Neural progenitor cell (in vitro differentiated cells): ENCODE measurements at places on chromosomes 2 and 18. TPM values are rescaled to one million over a fixed set of nuclear protein-coding genes. Genes with fewer than 3 reads are reported as not detected.

DNA sequence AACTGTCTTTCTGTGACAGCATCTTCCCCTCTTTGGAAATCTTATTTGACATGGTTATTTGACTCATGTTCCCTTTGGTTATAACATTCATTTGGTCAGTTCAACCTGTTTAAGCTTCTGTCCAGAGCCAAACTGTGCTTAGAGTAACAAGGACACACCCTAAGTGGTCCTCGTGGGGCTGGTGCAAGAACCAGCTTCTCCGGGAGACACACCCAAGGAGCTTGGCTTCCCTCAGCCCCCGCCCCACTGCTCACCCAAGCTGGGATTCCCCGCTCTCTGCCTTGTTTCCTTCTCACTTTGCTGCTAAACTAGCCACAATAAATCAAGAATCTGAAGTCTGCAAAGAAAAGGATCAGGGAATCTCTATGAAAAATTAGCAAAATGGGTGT, 1.4 kb downstream of the SCYGR3 start:
- DNase-seq, result no peak

DNA sequence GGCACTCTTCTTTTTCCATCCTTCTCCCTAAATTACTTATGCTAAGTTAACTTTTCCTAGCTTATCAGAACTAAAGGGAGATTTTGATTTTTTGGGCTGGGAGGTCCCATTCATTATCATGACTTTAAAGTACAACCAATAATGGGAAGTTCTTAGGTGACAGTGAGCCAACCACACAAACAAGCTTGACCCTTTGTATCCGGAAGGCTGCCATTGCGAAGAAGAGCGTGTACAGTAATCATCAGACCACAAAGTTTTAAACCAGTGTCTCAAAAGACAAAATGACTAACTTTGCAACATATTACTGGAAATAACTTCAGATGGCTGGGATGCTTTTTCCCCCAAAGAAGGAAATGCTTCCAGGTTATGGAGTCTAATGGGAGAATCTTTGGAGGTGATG, 298.1 kb downstream of the TGIF1 start:
- DNase-seq, result no peak

GRCh38 chr2:86566158-86566820, 3.0 kb upstream of the CHMP3 start:
- no peak for DNase-seq

- DNase-seq, result no peak
Measured at GRCh38 chr2:195312662-195313061, 344.4 kb upstream of the SLC39A10 start.

- no peak for DNase-seq
Measured at GRCh38 chr2:237861875-237862527, 2.6 kb downstream of the RAMP1 start.

GRCh38 chr2:102449370-102449974, 23.6 kb upstream of the SLC9A4 start:
- DNase-seq, result peak; percentile 37

GRCh38 chr18:57730146-57730545, 73.0 kb downstream of the ATP8B1 start:
- DNase-seq, result no peak

The TMX3 gene
- 51.2 and 89.6 TPM in 2 replicates for total RNA-seq
